Suprapubic skin (tissue), 4 donors: ENCODE measurements at places on chromosomes 5 and 9.
A peak's percentile ranks its signal among the peaks of the same experiment; 100 is the strongest.

GRCh38 chr5:178340637-178341036 lies 108.0 kb upstream of the PHYKPL start:
- DNase-seq: peak; percentile 37

DNA sequence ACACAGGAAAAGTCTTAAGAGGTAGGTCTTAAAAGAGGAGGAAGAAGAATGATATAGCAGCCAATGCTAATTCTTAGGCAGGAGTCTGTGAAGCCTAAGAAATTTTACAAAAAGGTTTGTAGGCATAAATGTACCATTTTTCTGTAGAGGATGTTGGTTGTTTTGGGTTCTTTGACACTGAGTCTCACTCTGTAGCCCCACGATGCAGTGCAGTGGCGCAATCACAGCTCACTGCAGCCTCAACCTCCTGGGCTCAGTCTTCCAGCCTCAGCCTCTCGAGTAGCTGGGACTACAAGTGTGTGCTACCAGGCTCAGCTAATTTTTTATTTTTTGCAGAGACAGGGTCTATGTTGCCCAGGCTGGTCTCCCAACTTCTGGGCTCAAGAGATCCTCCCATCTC lies 37.7 kb upstream of the RNF38 start:
- DNase-seq: no peak

GRCh38 chr5:55533521-55534435 lies 986 bp downstream of the PLPP1 start:
- DNase-seq: no peak

- no peak for DNase-seq
These were observed 2.2 kb downstream of the IDNK start for GRCh38 chr9:83625178-83625577.

GRCh38 chr9:113705928-113706519 lies 170.1 kb upstream of the ZNF618 start:
- no peak for DNase-seq
